D341Med (cell line): ENCODE measurements at places on chromosomes 7 and 10.

GRCh38 chr10:88330174-88330573 is 252.9 kb downstream of the RNLS start:
- no peak for DNase-seq

DNA sequence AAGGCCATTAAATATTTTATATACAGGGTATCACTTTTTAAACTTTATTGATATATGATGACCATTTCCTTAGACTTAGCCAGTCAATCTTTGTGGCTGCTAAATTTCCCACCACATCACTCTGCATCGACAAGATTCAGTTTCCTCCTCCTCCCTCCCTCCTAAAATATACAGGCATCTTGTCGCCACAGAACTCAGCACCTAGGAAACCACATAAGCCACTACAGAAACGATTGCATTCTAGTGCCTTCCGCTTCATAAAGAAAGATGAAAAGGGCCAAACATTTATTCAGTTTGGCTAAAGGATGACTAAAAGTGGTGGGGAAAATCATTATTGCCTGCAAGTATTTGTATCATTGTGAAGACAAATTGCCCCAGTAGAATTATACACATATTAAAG is 30.7 kb downstream of the ERCC6 start:
- DNase-seq, result no peak

DNA sequence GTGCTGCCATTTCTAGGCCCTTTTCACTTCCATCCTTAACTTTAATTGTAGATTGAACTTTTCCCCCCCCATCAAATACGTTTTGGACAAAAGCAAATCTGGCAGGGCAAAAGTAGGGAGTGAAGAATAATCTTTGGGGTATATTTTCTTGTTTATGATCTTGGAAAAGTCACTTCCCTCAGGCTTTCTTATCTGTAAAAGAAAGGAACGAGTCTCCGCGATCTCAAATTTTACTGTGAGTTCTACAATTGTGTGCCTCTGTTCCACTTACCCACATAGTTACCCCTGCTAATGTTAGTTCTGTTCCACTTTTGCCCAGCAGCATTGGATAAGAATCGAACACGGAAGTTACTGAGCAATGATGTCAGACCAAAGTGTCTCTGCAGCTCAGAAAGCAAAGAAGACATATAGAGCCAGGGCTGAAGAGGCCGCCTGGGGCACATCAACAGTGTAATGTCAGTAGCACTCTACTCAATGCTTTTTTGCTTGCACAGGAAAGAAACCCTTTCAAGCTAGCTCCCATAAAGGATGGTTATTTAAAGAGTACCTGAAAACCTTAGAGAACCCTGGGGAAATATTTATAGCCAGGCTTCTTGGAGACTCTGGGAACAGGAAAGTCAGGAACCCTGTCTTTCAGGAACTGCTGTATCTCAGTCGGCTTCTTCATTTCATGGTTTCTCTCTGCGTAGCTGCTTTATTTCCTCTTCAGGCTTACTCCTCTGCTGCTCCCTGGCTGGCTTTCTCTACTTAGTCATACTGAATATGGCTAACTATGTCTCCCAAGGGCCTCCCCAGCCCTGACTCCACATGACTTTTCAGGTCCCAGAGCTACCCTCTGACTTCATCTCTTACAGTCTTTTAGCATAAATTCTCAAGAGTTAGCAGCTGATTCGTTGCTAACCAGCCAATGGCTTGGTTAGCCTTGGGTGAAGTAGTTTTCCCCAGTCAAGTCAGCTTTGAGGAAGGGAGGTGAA is 123.7 kb upstream of the FAM3C start:
- no peak for DNase-seq

DNA sequence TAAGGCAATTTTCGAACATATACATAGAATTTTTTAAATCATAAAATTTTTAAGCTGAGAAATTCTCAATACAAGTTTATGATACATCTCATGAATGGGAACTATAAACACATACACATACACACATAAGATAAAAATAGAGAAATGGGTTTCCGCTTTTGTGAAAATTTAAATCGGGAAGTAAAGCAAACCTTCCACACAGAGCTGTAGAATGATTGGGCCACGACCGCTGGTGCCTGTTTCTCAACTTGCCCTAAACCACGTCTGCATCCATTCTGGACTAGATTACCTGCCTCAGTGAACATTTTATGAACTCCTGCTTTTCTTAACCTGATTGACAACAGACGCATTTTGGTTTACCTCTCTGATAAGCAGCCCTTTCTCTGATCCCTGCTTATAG is 264.4 kb downstream of the SKAP2 start:
- DNase-seq, result no peak

DNA sequence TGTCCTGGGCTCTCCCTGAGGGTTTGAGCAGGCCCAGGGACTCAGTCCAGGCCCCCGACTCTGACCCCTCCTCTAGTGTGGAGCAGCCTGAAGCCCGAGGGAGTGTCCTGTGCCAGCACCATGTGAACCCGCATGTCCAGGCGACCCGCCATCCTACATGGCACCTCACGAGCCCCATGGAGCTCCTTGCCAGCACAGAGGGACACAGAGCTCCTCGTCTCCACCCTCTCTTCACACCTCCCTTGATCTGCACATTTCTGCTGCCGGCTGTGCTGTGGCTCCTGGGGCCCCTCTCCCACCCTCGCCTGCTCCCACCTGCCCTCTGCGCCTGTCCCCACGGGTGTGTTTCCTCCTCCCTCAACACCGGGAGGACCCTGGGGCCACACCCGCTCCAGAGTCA is 103.5 kb downstream of the ADARB2 start:
- DNase-seq, result no peak
